ENCODE measurements at places on chromosomes 11 and 22. TPM values are rescaled to one million over a fixed set of nuclear protein-coding genes. Genes with fewer than 3 reads are reported as not detected.
A peak's percentile ranks its signal among the peaks of the same experiment; 100 is the strongest.

GRCh38 chr11:88801484-88802123 lies 264.2 kb downstream of the GRM5 start:
- DNase-seq: no peak

- DNase-seq: no peak
Observed at GRCh38 chr22:38497869-38498268, 8.2 kb downstream of the DDX17 start.

MAPK8IP2 gene
- 12.7 TPM for polyA plus RNA-seq

P2RY2 gene
- polyA plus RNA-seq: 0.94 TPM

DNA sequence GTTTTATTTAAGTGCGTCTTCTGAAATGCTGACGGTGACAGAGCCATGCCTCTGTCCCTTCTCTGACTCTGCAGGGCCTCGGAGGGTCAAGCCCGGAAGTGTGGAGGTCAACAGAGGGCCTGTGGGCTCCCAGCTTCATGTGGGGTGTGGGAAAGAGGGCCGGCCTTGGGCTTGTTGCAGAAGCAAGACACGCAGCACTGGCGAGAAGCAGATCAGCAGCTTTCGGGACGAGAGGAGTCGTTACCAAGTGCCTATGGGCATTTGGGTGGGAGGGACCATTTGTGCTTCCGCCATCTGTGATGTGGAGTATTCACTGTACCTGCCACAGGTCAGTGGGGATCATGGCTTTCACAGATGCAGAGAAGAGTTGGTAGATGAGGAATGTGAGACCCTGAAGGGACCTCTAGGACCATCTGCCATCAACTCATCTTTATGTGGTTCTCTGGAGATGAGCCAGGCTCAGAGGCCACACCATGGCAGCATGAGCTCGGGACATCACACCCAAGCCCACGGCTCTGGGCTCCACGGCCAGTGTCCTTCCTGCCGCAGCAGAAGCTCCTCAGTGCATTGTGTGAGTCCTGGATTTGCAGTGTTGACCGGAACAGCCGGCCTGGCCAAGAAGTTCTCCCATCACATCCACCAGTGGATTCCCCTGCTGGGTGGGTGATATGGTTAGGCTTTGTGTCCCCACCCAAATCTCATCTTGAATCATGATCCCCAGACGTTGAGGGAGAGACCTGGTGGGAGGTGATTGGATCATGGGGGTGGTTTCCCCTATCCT lies 590.7 kb downstream of the TBC1D22A start:
- peak; percentile 12 for DNase-seq

KDM4E gene
- 0.17 TPM for polyA plus RNA-seq

FREY1 gene
- polyA plus RNA-seq: 59.2 TPM

- no peak for DNase-seq
Observed at GRCh38 chr11:105524286-105524685, 85.6 kb upstream of the GRIA4 start.
